ENCODE measurements at places on chromosomes 12 and 14.
A peak's percentile ranks its signal among the peaks of the same experiment; 100 is the strongest.

DNA sequence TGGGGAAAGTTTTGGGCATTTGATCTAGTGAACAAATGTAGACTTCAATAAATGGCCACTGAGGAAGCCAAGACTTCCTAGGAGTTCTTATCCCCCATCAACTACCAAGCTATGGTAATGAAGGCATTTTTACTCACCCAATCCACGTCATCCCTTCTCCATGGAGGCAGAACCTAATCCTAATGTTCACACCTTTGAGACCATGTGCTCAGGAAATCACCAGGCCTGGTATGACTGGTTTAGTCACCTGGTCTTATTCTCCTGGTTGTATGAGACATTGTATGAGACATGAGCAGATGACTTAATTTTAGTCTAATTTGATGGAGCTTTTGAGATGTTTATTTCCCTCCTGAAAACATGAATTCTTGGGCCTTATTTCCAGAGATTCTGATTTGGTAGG, 88.6 kb downstream of the PAX9 start:
- no peak for DNase-seq

DNA sequence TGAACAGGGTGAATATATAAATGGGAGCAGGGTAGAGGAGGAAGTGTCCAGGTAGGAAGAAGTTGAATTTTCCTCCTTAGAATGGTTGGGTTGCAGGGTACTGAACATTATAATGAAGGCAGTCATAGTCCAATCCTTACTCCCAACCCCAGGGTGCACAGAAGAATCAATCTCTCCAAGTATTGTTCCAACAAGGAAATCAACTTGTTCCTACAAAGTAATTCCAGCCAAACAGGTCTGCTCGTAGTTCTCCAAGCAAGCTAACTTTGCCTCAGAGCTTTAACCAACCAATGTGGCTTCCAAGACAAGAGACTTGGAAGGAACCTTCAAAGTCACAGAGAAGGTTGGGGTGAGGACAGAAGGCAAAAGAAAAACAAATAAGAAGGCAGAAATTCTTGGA, 527.2 kb downstream of the MED13L start:
- no peak for DNase-seq

DNA sequence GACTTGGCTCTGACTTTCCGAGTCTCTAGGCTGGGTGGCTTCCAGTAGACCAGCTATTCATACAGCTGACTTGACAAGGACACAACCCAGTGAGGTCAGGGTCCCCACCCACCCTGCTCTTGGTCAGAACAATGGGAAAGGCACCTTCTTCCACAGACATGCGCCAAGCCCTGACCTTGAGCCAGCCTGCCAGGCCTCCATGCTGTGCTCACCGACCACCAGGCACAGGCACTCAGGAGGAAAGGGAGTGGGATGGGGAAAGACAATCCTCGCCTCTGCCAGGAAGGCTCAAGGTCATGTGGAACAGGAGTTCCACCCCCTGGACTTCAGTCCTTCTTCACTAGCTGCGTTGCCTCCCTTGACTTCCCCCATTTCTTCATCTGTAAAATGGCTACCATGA, 31.4 kb downstream of the GALNT16 start:
- no peak for DNase-seq

DNA sequence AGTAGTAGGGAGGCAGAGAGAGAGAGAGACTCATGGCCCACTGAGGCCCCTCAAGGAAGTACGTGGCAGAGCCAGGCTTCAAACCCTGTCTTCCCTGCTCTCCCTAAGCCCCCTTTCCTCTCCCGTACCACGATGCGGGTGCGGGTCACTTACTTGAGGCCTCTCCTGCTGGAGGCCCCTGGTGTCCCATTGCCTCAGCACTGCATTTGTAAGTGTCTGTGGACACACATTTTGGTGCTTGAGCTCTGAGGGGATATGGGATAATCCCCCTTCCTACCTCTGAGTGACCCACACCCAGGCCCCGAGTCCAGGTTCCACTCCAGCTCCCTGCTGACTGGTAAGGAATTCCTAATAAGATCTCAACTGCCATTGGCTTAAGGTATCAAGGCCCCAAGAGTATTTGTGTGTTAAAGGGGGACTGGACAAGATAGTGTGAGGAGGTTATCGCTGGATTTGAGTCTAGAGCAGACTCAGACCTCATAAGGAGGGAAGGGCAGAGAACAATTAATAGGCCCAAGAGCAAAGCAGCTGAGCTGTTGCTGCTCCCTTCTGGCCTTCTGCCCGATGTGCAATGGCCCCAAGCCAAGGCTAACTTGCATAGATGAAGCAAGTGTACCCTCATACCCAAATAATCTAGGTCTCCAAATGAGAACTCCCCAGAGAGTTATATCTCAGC, 71.9 kb downstream of the CRACR2A start:
- peak; percentile 53 for DNase-seq

- DNase-seq = no peak
Observed at GRCh38 chr14:31965071-31965734, 111.9 kb upstream of the ARHGAP5 start.

DNA sequence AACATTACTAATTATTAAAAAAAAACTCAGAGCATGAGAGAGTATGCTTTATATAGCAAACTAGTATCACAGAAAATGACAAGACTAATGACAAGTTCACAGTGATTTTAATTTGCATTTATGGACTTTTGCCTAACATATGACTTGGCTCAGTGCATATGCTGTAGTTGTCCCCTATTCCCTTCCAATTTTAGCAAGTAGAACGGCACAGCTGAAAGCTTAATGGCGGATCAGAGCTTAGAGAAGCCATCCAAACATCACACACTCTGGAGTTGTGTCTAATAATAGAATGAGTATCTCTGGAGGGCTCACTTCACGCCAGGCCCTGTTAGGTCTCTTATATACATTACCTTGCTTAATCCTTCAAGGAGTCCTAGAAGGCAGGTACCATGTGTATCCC, 13.3 kb downstream of the CNIH1 start:
- no peak for DNase-seq

- no peak for DNase-seq
Observed at GRCh38 chr12:68391937-68392336, 59.8 kb upstream of the MDM1 start.

- no peak for DNase-seq
Observed at GRCh38 chr12:10632226-10632625, 18.8 kb upstream of the MAGOHB start.

GRCh38 chr12:228846-229200, 14.9 kb upstream of the SLC6A12 start:
- DNase-seq = no peak

DNA sequence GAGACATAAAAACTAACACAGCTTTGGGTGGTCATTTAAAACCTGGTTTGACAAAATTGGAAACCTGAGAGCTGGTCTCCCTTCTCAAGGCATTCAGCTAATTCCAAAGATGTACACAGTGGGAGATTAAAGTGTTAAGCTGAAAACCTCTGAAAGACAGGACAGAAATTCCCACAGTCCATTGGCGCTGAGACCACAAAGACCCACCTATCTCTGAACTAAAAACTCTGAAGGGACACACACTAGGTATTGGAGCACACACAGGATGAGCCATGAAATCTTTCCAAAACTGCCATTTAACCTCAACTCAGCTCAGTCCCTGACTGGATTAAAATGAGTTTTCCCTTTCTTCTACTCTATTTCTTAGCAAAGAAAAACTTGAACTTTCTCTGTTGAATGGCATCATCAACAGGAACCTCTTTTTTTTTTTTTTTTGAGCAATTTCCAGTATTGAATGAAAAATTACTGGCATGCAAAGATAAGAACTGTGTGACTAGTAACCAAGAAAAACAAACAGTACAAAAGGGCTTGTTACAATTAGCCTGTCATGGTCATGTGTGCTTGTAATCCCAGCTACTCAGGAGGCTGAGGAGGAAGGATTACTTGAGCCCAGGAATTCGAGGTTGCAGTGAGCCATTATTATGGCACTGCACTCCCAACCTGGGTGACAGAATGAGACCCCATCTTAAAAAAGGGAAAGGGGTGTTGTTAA, 82.4 kb downstream of the IPO8 start:
- peak; percentile 40 for DNase-seq

DNA sequence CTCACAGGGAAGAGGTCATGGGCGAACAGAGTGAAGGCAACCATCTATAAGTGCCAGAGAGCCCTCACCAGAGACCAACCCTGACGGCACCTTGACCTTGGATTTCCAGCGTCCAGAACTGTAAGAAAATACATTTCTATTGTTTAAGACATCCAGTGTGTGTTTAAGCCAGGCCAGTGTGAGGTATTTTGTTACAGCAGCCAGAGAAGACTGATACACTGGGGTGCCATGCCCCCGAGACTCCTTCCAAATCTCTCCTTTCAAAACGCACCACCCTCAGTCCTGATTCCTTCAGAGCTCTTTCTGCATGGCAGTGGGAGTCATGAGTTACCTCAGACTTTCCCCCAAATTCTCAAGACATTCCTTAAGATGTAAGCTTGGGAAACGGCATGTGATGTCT, 2.5 kb upstream of the SERPINA5 start:
- DNase-seq = no peak

GRCh38 chr14:20563971-20564370, 3.1 kb upstream of the RNASE9 start:
- no peak for DNase-seq

DNA sequence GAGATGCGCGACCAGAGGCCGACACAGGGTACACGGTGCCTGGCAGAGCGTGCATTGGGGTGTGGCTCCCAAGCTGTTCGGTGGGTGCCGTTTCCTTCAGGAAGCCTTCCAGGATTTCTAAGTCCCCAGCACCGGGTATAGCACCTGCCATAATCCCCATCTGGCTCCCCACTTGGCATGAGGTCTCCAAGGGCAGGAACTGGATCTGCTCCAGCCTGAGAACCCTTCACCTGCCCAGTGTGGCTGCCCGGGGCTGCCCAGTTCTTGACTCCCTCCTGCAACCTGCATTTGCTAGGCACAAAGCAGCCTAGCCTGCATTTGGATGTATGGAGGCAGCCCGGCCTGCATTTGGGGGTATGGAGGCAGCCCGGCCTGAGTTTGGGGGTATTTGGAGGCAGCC, 69.7 kb downstream of the RFLNA start:
- no peak for DNase-seq

DNA sequence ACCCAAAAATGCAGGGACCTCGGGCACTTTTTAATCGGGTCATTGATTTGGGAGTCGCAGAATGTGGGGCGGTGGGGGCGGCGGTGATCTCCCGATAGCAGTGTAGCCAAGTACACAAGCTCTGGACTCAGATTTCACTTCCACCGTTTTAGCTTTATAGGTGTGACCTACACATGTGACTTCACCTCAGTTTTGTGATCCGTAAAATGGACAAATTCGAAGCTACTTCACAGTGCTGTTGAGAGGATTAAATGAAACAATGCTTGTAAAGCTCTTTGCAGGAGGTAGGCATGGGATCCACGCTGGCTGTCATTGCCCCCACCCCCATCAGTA, 478 bp downstream of the RITA1 start:
- peak; percentile 45 for DNase-seq

DNA sequence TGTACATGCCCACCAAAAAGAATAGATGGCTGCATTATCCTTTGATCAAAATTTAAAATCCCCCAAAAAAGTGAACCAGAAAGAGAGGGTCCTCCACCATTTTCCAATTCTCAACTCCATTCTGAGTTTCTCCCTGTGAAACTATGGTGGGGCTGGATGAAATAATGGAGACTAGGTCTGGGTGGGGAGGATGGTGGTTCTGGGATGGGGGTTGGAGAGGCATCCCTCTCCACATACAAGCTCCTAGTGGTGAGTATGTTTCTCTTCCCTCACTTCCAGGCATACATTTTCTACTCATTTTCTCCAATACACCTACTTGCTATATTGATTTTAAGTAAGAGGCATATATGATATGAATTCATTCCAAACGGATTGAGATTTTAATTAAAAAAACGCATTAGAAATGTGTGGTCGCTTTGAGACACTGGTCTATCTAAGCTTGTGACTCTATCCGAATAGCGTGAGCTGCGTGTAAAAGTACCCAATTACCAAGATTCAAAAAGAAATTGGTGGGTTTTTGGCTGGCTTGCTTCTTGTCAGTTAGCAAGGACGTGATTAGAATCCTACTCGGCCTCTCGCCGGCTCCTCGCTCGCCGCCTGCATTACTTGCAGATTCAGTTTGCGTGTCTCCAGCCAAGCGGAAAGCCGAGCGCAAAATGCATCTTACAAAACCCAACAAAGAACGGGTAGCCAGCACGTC, 3.4 kb downstream of the ASCL1 start:
- peak; percentile 77 for DNase-seq

GRCh38 chr12:118188690-118189371, 52.9 kb downstream of the PEBP1 start:
- DNase-seq = no peak

DNA sequence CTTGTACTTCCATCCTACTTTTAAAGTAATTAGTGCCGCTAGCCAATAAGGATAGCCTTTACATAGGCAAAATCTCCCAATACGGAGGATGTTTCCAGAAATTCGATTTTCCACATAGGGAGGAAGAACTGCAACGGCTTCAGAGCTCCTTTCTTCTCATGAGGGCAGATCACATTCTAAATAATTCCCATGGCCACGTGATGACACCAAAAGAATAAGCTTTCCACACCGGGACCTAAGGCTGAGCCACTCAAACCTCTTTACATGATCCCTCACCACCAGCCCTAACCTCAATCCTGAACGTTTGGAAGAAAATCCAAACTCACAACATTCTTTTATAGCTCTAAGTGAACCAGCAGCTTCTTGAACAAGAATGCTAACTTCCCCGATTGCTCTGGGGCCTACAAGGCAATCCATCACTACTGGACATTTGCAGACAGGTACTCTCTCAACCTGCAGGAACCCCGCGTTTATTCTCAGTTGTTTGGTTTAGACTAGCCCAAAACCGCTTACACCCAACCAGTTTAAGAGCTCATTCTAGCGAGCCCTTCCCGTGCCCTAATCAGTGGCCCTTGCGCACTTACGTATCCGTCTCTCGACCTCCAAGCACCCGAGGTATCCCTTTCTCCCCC, 884 bp downstream of the CAPRIN2 start:
- DNase-seq = peak; percentile 2

- DNase-seq = peak; percentile 92
Observed at GRCh38 chr12:121811434-121812319, 7.9 kb downstream of the SETD1B start.

- no peak for DNase-seq
Observed at GRCh38 chr12:89697296-89697695, 11.3 kb downstream of the ATP2B1 start.

GRCh38 chr12:110449799-110450497, at the start of gene ARPC3:
TSS of gene ARPC3 (minus strand) at chr12:110450337. CDS start at chr12:110450260, 77 bp downstream.
- peak; percentile 96 for DNase-seq

DNA sequence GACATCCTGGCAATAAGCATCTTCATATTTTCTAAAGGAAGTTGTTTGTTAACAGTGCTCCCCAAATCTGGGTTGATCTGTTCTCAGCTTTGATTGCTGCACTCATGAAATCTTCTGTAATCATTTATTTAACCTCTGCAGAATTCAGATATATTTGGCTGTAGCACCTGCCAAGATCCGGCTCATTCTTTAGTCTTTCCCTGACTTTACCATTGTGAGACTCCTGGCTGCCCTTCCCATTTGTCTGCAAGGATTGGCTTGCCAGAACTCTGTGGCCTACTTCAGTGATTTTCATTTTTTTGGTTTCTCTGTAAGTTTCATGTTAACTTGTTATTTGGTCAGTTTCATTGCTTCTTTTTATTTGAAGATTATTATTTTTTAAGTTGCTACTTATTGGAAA, 191.2 kb upstream of the PLXNC1 start:
- no peak for DNase-seq
